Activated CD4-positive, alpha-beta T cell treated with anti-CD3 and anti-CD28 coated beads for 48 hours (primary cell): ENCODE measurements at places on chromosomes 2 and 18.

DNA sequence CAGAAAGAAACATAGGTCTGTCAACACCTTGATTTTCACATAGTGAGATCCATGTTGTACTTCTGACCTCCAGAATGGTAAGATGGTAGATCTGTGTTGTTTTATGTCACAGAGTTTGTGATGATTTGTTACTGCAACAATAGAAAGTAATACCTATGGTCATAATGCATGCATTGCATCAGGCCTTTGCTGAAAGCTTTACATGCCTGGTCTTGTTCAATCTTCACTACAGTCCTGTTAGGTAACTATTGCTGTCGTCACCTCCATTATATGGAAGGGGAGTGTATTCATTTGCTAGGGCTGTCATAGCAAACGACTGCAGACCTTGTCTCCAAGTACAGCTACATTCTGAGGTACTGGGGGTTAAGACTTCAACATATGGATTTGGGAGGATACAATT, 243.5 kb downstream of the ANAPC1 start:
- no peak for DNase-seq

GRCh38 chr2:238287737-238288649, at the start of gene PER2:
TSS of gene PER2 (minus strand) at chr2:238288610. CDS start at chr2:238277936, 10,674 bp downstream.
- peak; percentile 62 for DNase-seq

GRCh38 chr2:134460583-134460998, 206.7 kb downstream of the MGAT5 start:
- DNase-seq: peak; percentile 46

DNA sequence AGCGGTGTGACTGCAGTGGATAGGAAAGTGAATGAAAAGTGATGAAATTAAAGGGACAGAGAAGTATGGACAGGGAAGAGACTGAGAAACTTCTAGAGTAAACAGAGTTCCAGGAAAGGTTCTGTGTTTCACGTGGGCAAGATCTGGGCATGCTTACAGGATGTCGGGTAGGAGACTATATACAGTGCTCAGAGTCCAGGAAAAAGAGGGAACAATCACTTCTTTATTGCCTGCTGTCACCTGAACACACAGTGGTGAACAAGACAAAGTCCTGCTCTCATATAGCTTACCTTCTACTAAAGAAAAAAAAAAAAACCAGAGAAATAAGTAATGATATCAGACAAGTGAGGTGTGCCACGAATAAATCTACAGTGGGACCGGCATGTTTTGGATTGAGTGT, 2.4 kb downstream of the LRPPRC start:
- no peak for DNase-seq

- DNase-seq: no peak
Measured at GRCh38 chr2:1599301-1600085, 144.8 kb downstream of the PXDN start.

- no peak for DNase-seq
Measured at GRCh38 chr2:42035241-42035640, 12.6 kb upstream of the PKDCC start.

GRCh38 chr2:108933691-108934117, 55.3 kb downstream of the EDAR start:
- no peak for DNase-seq

- DNase-seq: no peak
Measured at GRCh38 chr2:3469486-3469885, 49.8 kb downstream of the ADI1 start.

DNA sequence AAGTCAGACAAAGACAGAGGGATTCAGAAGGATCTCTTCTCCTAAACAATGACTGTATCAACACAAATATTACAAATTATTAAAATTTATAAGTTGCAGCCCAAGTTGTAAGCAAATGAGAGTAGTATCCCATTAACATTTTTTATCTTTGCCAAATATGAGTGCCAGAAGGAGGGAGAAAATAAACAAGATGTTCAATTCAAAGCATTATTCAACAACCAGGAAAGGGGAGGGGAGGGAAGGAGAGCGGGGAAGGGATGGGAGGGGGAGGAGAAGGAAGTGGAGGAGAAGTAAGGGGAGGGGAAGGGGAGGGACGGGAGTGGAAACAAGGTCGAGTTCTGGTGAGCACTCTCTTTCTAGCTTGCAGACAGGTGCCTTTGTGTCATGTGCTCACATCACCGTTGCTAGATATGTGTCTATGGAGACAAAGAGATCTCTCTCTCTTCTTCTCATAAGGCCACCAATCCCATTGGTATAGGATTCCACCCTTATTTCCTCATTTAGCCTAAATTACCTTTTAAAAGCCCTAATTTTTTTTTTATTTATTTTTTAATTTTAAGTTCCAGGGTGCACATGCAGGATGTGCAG, 679.6 kb upstream of the CHAC2 start:
- DNase-seq: no peak

- no peak for DNase-seq
Measured at GRCh38 chr18:55261253-55261652, 302.0 kb upstream of the CCDC68 start.

DNA sequence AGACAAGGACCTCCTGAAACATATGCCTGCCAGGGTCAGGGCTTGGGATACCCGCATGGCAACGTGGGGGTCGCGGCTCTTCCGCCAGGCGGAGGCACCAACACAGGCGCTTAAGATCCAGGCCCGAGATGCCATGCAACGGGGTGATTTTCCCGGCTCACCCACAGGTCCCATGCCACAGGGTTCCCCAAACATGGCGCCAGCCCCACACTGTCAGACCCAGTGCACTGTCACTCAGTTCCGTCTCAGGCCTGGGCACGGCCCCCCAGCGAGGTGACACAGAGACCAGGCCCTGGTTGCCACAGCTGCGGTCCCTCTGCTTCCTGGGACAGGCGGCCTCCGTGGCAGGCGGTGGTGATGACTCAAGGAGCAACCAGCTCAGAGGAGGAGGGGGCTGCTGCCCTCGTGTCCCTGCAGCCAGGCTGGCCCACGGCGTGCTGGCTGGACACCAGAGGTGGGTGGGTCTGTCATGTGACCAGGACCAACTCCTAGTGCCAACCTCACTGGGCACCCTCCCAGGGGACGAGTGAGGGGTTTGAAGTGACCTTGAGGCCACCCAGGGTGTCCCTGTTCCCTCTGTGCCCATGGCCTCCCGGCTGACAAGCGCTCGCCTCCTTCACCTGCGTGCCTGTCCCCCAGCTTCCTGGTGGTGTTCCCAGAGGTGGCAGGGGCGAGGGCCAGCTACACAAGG, 4.9 kb downstream of the PDCD1 start:
- DNase-seq: peak; percentile 14

DNA sequence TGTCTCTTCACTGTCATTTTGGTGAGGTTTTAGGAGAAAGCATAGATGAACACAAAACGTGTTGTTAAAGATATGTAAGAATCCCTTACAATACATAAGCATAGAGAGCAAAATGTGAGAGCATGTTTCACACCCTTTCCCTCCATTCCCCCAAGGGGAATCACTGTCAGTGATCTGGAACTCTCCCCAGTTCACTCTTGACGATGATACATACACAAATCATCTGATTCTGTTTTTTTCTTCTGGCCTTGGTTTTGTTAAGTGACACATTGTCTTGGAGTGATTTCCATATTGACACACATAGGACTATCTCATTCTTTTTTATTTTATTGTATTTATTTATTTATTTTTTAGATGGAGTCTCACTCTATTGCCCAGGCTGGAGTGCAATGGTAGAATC, 53.7 kb upstream of the TANC1 start:
- no peak for DNase-seq

DNA sequence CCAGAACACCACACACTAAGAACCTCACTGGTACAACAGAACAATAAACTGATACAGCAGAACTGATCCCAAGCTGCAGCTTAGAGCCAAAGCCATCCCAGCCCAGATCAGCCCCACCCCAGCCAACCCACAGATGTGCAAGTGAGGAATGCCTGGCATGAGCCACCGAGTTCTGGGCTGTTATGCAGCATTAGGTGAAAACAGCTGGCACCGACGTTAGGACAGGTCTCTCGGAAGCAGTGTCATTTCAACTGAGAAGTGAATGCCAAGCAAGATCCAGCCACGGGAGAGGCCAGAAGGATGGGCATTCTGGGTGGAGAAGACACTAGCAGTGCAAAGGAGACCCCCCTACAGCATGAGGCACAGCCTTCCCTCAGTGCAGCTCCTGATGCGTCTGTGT, 38.9 kb downstream of the ADCY3 start:
- DNase-seq: no peak

GRCh38 chr18:12278741-12279682, 24.9 kb downstream of the CIDEA start:
- no peak for DNase-seq

- no peak for DNase-seq
Measured at GRCh38 chr2:172087207-172087779, 2.0 kb downstream of the DLX1 start.

GRCh38 chr2:215765729-215766360, 247.5 kb downstream of the MREG start:
- no peak for DNase-seq

DNA sequence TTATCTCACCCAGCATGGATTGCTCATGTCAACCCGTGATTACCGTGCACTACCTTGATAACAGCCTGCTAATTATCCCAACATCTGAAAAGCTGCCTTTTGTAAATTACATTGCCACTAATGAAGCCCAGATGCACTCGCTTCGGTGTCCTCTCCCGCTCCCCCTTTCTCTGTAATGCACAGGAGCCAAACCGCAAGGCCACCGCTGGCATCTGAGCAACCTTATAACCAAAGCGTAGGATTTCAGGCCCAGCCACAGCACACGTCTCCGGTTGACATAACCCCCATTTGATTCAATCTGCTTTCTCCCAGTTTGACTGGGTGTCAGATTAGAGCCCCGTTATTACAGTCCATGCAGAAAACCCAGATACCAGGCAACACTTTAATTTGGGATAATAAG, 341.2 kb downstream of the ALK start:
- DNase-seq: no peak

DNA sequence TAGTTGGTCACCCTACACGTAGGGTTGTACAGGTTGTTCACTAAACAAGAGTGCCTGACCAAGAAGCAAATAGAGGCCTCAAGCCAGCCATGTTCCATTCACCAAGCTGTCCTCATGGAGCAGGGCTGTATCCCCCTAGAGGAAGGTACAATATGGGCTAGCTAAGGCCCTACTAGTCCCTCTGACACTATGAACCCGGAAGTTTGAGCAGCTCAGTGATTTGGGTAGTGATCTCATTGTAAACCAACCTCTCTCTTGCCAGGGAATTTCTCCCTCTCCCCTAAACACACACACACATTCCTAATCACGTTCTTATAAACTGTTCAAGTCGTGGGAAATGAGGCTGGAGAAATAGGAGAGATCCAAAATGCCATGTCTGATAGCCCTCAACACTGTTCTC, 6.7 kb upstream of the CYS1 start:
- no peak for DNase-seq

DNA sequence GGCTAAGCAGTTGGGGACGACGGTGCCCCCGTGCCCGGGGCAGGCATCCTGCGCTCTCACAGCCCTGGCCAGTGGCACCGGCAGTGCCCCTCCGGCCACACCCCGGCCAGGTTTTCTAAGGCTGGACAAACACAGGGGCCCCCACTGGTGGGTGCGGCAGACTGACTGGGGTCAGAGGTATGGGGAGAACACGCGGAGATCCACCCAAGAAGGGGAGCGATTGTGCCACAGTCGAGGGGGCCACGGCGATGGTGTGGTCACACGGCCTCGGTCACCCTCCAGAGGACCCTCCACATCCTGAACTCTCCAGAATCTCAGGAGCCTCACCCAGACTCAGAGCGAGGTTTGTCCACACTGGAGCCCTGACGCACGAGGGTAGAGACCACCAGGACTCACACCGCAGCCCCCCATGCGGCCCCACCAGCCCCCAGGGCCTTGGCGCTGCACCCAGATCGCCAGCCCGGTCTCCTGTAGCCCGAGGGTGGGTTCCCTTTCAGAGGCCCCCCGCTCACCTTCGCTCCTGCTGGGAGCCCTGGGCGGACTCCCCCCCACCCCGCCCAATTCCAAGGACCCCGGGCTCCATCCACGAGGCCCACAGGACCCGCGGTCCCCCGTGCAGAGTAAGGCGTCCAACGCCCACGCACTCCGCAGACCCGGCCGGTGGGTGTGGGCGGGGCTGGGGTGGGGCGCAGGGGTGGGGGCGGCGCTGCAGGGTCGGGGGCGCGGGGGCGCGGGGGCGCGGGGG, 15.2 kb downstream of the PDCD1 start:
- DNase-seq: no peak

GRCh38 chr18:57431467-57432080, 3.6 kb upstream of the ONECUT2 start:
- no peak for DNase-seq

DNA sequence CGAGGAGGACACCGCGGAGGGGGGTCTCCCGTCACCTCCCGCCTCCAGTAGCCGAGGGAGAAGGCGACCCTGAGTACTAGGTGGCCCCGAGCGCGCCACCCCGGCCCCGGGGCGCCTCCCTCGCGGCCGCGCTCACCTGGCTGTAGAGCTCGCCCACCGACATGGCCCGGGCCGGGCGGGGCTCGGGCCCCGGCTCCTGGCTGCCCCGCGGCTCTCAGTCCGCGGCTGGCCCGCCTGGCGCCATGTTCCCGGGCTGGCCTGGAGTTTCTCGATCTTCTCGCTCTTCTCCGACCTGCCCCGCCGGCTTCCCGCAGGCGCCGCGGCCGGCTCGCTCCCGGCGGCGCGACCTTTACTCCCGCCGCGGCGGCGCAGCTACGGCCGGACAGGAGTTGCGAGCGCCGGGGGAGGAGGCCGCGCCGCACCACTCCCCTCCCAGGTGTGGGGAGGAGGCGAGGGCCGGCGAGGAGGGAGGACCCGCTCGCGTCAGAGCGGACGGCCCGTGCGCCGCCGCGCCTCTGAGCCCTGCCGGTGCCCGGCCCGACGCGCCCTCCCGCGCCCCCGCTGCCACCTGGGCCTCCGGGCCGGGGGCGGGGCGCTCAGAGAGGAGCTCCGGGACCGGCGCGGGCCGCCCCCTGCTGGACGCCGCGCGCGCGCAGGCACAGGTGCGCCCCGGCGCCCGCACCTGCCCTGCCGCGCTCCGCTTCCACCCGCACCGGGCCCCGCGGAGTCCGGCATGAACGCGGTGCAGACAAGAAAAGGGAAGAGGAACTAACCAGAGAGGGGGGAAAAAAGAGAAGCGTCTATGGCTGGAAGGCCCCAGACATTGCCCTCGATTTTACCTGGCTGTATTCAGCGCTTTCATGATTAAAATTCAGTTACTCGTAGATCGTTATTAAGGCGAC, at the start of gene MYO5B:
Gene MYO5B (minus strand): TSS at position 517 of the 902 bp plus-strand sequence. CDS start 354 bp downstream, at position 163.
- peak; percentile 68 for DNase-seq

DNA sequence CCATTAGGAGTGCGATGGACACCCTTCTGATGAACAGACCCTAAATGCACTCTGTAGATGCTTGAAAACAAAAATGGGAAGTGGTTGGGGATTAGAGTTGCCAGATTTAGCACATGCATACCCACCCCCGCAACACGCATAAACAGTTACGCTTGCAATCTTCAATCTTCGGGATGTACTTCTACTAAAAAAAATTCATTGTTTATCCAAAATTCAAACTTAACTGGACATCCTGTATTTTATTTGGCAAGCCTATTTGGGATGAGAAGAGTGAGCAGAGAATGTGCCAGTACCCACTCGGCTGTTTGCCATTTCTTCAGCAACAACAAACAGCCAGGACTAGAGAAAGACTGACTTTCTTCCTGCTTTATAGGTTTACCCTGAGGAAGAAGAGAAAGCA, 18.4 kb downstream of the KIAA2012 start:
- no peak for DNase-seq
